Muscle of arm (tissue), 14 donors: ENCODE measurements at places on chromosomes 1 and 21.

DNA sequence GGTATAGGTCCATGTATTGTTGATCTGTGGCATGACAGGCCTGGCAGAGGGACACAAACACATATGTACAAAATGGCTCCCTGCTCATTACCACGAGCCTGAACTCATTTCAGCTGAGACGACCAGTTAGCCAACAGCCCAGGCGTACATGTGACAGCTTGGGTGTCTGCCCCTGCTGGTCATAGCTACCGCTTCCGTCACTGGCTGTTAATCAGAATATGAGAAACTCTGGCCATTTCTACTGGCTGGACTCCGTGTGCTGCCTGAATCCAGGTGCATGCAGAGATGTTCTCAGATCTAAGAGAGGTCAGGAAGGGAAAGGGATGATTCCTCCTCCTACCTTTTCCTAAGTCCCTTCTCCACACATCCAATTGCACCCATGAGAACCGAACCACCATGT, 144.5 kb downstream of the PBX1 start:
- no peak for DNase-seq

- DNase-seq = no peak
Measured at GRCh38 chr1:92833840-92834239, 2.0 kb downstream of the RPL5 start.

GRCh38 chr1:54249819-54250435, 50.0 kb downstream of the MRPL37 start:
- peak; percentile 81 for DNase-seq

DNA sequence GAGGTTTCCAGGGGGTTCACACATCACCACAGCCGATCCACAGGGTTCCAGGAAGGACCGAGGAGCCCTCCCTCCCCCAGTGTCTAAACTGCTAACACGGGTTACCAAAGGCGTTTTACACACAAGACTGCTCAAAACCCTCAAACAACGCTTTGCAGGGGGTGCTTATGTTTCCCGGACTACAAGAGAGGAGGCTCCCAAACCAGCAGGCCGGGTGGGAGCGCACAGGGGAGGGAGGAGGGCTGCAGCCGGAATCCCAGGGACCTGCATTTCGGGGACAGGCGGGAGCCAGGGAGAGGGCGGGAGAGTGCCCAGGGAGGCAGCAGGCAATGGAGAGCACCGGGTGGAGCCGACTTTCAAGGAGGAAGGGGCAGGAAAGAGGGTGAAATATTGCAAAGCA, 50.8 kb downstream of the ACBD3 start:
- no peak for DNase-seq

DNA sequence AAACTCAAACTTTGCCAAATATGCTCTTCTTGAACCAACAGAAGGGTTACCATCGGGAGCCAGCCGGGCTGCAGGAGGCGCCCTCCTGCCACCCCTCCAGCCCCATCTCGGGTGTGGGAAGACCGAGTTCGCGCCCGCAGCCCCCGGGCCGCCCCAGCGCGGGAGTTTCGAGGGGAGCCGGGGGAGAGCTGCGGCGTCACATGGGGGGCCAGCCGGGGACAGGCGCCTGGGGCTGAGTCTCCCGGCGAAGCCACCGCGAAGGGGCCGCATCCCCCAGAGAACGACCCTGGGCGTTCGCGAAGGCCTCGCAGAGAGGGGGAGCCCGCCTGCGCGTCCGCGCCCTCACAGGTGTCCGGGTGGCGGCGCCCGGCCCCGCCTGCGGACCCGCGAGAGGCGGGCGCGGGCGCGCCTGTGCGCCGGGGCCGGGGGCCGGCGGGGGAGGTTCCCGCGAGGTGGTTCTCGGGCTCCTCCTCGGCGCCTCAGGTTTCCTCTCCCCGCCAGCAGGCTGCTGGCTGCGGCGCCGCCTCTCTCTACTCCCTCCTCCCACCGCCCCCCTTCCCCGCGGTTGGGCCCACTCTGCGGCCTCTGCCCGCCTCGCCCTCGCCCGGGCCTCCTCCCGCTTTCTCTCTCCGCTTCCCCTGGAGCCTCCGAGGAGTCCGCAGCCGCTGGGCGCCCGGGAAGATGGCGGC, at the start of gene RAVER2:
TSS of gene RAVER2 (plus strand) at position 584 of the 689 bp plus-strand sequence. CDS start at position 682, 98 bp downstream.
- peak; percentile 77 for DNase-seq

DNA sequence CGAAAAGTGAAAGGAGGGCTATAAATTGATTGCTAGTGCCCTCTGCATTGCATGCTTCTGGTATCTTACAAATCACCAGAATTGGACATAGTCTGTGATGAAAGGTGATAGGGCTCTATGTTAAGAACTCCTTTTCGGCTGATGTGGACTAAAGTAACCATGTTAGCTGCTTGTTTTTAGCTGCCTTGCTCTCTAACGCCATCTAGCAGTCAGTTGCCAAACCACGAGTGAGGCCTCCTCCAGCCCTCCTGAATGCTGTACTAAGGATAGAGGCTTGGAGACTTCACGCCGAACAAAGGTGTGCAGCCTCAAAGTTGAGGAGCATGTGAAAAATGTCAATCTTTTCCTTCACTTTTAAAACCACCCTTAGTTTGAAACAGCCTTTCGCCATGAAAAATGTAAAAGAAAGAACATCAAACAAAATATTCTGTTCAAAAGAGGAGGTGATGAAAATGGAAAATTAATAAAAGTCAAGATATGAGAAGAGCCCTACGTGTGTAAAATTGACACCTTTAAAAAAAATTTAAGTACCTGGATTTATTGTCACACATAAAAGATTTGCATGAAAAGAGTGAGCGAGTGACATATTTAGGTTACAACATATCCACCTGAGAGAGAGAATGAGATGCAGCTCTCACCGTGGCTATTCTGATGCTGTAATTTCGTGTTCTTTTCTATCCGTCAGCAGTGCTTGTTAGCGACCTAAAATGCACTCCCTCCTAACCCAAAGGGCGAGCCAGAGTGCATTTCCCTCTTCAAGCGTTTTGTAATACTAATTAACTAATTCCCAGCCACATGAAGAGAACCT, 8.1 kb downstream of the LRRC53 start:
- peak; percentile 40 for DNase-seq

- no peak for DNase-seq
Measured at GRCh38 chr1:2014741-2015735, 4.1 kb upstream of the GABRD start.

DNA sequence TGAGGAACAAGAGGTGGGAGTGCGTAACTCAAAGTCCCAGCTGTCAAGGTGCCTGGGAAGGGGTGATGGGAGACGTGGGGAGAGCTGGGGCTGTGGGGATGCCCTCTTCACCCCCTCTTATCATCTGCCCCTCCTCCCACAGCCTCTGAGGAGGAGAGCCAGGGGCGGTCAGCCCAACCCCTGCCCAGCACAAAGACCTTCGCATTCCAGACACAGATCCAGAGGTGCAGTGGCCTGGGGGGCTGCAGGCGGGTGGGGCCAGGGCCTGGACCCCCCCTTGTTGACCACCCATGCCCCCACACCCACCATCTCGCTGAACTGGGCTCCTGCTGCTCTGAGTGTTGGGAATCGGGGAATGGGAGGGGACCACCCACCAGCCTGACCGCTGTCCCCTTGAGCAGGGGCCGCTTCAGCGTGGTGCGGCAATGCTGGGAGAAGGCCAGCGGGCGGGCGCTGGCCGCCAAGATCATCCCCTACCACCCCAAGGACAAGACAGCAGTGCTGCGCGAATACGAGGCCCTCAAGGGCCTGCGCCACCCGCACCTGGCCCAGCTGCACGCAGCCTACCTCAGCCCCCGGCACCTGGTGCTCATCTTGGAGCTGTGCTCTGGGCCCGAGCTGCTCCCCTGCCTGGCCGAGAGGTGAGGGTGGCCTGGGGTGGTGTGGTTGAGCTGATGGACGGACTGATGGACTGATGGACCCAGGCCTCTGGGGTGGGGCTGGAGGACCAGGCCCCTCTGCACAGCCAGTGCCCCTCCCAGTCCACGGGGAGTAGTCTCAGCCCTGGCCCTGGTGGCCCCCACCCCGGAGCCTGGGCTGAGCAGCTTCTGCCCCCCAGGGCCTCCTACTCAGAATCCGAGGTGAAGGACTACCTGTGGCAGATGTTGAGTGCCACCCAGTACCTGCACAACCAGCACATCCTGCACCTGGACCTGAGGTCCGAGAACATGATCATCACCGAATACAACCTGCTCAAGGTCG, 29.7 kb downstream of the TRIM11 start:
- DNase-seq = no peak

GRCh38 chr1:76257823-76258222, 183.3 kb downstream of the ST6GALNAC3 start:
- DNase-seq = no peak

DNA sequence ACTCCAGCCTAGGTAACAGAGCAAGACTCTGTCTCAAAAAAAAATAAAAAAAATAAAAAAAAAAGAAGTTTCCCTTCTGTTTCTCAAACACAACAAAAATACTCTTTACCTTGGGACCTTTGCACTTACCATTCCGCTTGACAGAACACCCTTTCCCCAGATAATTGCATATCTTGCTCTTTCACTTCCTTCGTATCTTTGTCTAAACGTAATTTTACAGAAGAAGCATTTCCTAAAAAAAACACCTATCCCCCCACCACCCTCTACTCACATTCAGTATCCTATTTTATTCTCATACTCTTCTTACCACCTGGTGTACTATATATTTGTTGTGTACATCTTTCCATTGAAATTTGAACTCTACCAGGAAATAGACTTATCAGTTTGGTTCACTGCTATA, 32.7 kb downstream of the ASH1L start:
- DNase-seq = no peak

- DNase-seq = no peak
Measured at GRCh38 chr21:45041984-45042663, 32.3 kb upstream of the ADARB1 start.

DNA sequence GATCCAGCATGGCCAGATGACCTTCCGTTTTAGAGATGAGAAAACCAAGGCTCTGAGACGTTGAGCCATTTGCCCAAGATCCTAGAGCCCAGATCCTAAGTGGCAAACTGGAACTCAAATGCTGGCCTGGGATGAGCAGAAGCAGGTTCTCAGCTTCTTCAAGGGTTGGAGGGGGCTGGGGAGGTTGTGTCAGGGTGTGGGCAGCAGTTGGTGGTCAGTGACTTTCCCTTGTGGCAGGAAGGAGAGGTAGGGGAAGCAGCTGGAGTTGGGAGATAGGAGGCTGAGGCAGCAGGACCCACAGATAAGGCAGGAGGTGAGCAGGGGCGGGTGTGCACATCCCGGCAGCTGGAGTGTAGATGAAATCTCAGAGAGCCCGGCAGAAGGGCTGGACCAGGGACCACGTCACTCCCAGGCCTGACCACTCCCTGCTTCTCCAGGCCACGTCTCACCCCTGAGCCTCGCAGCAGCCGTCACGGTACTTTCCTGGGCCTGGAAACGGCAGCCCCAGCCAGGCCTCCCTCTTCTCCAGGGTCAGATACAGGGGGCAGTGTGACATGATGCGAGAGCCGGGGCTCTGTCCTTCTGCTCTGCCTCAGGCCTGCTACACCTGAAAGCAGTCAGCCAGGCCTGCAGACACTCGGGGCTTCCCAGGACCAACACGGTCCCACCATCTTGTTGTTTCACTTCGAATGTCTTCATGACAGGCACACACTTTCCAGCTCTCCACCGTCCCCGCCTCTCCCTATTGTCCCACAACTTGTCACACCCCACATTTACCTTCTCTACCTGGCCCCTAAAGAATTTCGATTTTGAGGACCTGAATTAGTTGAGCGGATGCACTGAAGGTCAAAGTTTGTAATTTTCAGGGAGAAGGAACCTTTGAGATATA, 11.5 kb upstream of the LAPTM5 start:
- no peak for DNase-seq

DNA sequence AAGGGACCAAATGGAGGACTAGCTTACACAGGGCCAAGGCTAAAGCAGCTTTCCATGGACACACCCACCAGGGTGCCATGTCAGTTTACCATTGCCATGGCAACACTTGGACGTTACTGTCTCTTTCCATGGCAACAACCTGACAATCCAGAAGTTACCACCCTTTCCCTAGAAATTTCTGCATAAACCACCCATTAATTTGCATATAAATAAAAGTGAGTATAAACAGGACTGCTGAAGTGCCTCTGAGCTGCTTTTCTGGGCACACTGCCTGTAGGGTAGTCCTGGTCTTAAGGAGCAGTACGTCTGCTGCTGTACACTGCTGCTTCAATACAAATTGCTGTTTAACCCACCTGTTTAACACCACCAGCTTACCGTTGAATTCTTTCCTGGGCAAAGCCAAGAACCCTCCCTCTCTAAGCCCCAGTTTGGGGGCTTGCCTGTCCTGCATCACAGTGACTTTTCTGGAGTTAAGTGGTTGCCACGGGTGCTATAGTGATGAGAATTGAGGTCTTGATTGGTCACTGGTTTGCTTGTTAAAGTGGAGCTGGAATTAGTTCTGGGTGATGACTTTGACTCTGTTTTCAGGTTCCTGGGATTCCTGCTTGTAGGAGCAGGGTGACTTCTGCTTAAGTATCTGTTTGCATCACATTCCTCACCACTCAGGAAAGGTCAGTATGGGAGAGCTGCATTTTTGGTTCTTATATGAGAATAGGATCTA, 83.2 kb downstream of the CLDN17 start:
- DNase-seq = no peak

DNA sequence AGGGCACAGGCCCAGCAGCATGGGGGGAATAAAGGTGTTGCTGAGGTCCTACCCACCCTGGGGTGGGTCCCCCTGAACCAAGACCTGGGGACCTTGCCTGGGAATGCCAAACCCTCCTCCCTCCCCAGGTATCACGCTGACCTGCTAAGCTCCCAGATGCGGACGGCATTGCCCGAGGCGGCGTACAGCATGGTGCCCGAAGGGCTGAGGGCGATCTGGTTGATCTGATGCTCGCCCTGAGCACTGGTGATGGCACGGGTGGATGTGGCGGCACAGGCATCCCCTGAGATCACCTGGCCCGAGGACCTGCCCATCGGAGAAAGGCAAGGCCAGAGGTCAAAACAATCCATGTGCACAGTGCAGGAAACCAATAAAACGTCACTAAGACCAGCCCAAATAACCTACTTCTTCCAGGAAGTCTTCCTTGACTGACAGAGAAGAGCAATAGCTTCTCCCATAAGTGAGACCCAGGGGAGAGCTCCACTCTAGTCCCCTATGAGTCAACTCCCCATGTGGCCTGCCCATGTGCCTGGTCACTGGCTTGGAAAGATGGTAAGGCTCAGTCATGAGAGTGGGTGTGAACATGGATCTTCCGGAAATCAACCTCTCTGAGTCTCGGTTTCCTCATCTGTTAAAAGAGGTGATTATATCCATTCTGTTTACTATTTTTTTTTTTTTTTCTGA, 46.3 kb downstream of the KIF21B start:
- no peak for DNase-seq

- no peak for DNase-seq
Measured at GRCh38 chr21:38938343-38938742, 132.6 kb downstream of the ETS2 start.

DNA sequence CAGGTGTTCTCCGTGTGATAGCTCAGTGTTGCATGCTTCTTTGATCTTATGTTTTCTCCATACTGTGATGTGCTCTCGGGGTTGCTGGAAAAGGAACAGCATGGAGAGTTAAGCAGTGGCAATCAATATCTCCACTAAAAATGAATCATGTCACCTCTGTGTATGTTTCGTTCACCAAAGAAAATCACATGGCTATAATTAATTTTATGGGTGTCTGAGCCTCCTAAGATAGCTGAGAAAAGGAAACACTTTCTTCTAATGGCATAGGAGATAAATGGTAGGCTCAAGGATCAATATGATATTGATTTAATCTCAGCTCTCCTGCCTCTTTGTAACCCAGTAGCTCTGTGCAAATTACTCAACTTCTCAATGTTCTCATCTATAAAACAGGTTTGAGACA, 14.3 kb downstream of the FAM177B start:
- DNase-seq = no peak

- DNase-seq = no peak
Measured at GRCh38 chr1:17168091-17168876, 36.6 kb upstream of the PADI1 start.

GRCh38 chr1:33692206-33693188, 171.4 kb upstream of the HMGB4 start:
- DNase-seq = no peak

- DNase-seq = no peak
Measured at GRCh38 chr1:89724369-89725010, 91.6 kb downstream of the LRRC8C start.
